T-helper 2 cell treated with Interferon-gamma antibody and Interleukin-4, amounts not matched to agents 5 μg/mL and 100 μg/mL, for 36 hours (primary cell): ENCODE measurements at places on chromosomes 6 and 20.

DNA sequence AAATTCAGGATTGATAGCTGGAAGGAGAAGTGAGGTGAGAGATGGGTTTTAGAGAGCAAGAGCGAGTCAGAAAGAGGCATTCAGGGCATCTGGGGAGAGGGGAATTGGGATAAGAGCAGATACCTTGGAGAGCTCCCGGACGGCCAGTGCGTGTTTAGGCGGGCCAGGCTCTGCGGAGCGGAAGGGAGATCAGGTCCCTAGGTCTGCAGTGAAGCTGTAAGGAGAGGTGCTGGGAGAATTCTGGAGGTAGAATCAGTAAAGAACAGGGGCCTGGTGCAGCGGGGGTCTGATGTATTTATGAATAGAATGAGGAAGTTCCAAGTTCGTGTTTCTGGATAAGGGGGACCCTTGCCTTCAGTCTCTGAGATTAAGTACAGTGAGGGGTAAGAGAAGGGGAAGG, 47.4 kb upstream of the FAM83D start:
- no peak for DNase-seq

GRCh38 chr6:4041480-4041879, 37.5 kb downstream of the FAM217A start:
- DNase-seq, result no peak

GRCh38 chr20:36252511-36252910, 16.2 kb downstream of the AAR2 start:
- no peak for DNase-seq

DNA sequence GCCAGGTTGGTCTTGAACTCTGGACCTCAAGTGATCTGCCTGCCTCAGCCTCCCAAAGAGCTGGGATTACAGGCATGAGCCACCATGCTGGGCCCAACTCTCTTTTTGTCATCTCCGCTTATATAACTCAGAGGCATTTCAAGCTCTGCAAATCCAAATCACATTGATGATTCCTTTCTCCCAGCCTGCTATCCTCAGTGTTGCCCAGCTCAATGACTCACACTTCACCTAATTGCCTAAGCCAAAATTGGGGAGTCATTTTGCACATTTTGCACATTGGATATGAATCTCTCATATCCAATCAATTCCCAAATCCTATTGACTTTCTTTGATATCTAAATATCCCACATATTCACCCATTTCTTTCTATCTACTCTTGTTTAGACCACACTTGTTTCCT, 3.9 kb downstream of the UTRN start:
- no peak for DNase-seq

- DNase-seq, result no peak
Measured at GRCh38 chr6:1326535-1327121, 14.7 kb downstream of the FOXQ1 start.

GRCh38 chr6:21188505-21189223, 404.9 kb upstream of the SOX4 start:
- DNase-seq, result no peak

- DNase-seq, result peak; percentile 60
Measured at GRCh38 chr6:13302751-13303667, 25.3 kb downstream of the TBC1D7 start.

- no peak for DNase-seq
Measured at GRCh38 chr20:40565001-40565681, 123.9 kb downstream of the MAFB start.

- DNase-seq, result no peak
Measured at GRCh38 chr6:79223611-79224404, 10.7 kb downstream of the HMGN3 start.

DNA sequence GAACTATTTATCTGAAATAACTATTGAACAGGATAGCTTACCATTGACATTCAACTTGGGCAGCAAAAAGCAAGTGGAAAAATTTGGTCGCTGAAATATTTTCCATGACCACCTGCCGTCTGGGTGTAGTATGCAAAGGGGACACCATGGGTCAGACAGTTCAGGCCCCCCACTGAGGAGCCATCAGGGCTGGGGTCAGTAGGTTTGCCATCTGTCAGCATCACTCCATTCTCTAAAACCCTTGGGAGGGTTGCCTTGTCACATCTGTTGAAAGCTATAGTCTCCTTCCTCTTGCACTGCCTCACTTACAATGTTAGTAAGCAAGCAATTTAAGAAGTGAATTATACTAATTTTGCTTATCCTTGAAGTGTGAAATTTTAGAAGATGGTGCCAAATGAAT, 44.9 kb downstream of the NRN1 start:
- no peak for DNase-seq

GRCh38 chr20:62203378-62204030, 16.6 kb downstream of the HRH3 start:
- no peak for DNase-seq

DNA sequence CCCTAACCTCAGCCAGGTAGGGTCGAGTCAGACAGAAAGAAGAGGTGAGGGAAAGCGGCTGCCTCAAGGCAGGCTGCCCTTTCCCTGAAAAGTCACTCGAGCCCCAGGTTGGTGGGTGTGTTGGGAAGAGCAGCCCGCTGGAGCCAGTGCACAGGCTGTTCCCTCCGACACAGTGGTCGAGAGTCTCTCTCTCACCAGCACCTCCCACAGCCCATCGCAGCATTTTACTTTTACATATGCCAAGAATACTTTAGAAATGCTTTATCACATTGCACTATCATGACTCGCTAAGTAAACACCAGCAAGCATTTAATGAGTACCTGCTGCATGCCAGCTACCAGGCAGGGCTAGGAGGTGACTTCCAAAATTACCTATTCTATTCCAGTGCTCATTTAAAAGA, 1.7 kb downstream of the PRPH2 start:
- no peak for DNase-seq

GRCh38 chr6:142030115-142030619, 102.6 kb upstream of the GJE1 start:
- DNase-seq, result no peak

DNA sequence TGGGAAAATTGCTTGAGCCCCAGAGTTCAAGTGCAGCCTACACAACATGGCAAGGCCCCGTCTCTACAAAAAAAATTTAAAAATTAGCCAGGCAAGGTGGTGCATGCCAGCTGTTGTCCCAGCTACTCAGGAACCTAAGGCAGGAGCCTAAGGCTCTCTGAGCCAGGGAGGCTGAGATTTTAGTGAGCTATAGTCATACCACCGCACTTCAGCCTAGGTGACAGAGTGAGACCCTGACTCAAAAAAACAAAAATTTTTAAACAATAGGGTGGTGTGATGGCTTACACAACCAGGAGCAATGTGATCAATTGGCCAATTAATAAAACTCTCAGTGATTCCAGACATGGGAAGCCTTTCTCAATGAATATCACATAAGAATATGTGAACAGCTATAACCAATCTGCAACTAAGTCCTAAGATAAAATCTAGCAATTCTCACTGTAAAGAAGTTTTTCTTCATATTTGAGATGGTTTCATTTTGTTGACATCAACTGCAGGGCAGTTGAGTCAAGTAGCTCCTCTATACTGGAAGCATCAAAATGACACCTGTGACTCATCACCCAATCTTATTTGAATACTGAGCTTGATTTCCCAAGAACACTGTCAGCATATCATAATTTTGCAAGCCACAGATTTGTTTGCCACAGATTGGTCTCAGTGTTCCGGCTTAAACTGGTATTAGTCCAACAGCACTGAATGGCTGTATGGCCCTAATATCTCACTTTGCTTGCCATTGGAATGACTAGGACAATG, 169.0 kb upstream of the GJE1 start:
- DNase-seq, result no peak

DNA sequence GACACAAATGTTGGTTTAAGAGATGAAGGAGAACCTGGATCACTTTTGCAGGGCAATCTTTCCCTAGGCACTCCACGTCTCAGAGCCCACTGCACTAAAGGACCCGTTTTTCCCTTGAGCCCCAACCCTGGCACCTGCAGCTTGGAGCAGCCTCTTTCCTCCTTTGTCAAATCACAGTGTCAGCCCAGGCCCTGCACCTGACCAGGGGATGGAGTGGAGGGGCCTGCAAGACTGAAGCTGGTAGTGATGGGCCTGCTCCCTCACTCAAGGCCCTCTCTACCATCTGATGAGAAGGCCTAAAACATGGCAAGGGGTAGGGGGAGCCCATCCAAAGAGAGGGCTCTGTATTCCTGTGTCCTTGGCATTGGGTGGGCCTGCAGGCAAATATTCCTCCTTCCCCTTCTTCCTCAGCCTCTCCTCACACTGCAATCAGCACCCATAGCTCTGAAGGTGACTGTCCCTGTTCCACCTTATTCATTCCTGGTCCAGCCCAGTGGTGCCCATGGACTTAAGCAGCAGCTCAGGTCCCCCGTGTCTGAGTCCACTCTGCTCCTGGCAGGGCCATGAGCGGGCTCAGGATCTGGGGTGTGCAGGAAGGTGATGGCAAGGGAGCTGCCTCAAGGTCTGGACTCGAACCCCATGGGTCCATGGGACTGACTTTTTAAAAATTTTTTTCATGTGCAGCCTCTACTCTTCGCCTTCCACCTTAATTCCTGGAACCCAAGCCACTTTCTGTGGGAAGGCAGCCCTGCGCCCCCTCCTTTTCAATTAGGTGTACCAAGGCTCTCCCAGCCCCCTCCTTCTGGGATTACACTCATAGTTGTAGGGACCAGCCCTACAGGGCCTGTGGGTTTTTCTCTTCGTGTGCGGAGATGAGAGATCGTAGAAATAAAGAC, 6.7 kb downstream of the RAET1G start:
- DNase-seq, result no peak

GRCh38 chr20:34792687-34793363, 32.6 kb downstream of the NCOA6 start:
- DNase-seq, result no peak

GRCh38 chr6:148157841-148158240, 184.8 kb upstream of the SASH1 start:
- DNase-seq, result no peak

GRCh38 chr20:1374246-1374645, 18.6 kb downstream of the FKBP1A start:
- peak; percentile 0 for DNase-seq

GRCh38 chr6:147970970-147971369, 371.7 kb upstream of the SASH1 start:
- no peak for DNase-seq

DNA sequence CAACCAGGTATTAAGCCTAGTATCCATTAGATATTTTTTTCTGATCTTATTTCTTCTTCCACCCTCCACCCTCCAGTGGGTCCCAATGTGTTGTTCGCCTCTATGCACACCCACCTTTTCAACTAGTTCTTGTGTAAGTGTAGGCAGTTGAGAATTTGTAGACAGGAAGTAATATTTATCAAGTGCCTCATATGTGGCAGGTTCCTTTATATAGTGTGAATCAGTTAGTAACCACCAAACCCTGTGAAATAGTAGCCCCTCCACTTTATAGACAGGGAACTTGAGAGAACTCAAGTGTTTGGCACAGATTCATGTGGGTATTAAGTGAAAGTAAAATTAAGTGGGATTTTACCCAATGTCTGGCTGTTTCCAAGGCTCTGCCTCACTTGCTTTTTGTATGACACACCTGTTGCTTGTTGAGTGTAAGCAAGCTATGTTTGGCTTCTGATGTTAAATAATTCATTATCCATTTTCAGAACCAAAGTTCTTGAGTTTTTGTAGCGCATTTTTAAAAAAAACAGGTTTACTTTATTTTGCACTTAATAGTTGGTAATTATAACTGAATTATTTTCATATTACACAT, 24.8 kb downstream of the AFDN start:
- no peak for DNase-seq

DNA sequence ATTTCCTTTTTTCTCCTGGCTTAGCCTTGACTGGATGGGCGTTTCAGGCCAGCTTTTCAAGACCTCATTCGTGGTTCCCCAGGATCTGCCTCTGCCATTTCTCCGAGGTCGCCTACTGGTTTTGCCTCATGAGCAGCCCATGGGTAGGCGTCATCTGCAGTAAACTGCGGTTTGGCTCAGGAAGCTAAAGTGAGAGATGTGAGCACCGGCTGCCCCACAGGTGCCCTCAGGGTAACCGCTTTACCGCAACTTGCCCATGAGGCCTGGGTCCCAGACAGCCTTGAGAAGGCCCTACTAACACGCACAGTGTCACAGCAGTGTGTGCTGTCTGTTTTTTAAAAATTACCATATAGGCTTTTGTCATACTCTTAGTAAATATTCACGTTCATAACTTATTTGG, 53.4 kb upstream of the TBXT start:
- peak; percentile 34 for DNase-seq

- no peak for DNase-seq
Measured at GRCh38 chr20:20014659-20015058, 2.5 kb upstream of the NAA20 start.

DNA sequence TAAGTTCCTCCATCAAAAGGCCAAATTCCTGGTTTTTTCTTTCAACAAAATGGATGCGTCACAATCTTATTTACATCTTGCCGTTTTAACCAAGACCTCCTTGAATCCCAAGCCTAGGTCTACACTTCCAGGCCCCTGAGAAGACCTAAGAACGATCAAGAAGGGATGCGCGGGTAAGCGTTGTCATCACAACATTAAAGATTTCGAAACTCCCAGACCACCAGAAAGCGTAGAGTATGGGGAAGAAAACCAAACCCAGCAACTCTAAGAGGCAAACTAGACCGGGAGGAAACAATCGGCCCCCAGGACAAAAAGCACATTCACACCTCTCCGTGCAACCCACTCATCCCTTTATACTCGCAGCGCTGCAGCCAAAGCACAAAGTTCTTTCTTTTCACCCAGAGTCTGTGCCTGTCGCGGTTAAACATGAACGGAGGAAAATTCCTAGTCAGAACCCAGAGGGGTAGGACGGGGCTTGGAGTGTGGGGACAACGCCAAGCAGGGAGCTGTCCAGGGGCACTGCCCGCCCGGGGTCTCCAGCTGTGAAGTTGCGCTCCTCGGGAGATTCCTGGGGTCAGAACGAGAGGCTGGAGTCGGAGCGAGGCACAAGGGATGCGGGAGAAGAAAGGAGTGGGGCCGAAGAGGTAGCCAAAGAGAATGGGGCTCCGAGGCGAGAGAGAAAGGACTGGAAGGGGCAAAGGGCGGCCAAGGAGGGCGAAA, 725 bp downstream of the OSER1 start:
- peak; percentile 17 for DNase-seq

DNA sequence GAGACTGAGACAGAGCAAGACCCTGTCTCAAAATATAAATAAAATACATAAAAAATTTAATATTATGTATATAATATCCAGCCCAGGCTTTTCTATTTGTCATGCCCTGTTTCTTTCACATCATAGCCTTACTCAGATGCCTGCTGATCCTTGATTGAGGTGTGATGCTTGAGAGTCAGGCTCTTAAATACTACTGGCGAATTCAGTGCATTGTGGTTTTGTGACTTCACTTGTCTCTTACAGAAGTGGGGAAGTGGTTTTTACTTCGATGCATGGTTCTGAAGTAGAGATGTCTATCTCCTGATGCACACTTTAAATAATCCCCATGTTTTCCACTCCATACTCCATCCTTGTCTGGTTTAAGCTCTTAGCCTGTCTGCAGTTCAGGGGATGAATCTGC, 29.1 kb downstream of the ASXL1 start:
- peak; percentile 56 for DNase-seq

- no peak for DNase-seq
Measured at GRCh38 chr6:29559524-29560287, at the start of gene UBD. Gene UBD, minus strand, starts transcription at chr6:29559732. Its CDS starts 31 bp downstream, at chr6:29559701.

GRCh38 chr6:151358475-151358874, 32.9 kb downstream of the ZBTB2 start:
- no peak for DNase-seq

- DNase-seq, result peak; percentile 92
Measured at GRCh38 chr6:34526992-34527728, 29.0 kb downstream of the SPDEF start.

GRCh38 chr6:116876635-116877611, at the start of gene RFX6:
Gene RFX6, plus strand, starts transcription at chr6:116877242. Its CDS starts 34 bp downstream, at chr6:116877276.
- DNase-seq, result no peak
